ENCODE measurements at places on chromosomes 3 and 15. TPM values are rescaled to one million over a fixed set of nuclear protein-coding genes. Genes with fewer than 3 reads are reported as not detected.

GRCh38 chr3:74640211-74640610 lies 25.8 kb upstream of the CNTN3 start:
- no peak overlapping the region for H3K27ac ChIP-seq
- no peaks in the 10 kb centered on the region for H3K36me3 ChIP-seq

DNA sequence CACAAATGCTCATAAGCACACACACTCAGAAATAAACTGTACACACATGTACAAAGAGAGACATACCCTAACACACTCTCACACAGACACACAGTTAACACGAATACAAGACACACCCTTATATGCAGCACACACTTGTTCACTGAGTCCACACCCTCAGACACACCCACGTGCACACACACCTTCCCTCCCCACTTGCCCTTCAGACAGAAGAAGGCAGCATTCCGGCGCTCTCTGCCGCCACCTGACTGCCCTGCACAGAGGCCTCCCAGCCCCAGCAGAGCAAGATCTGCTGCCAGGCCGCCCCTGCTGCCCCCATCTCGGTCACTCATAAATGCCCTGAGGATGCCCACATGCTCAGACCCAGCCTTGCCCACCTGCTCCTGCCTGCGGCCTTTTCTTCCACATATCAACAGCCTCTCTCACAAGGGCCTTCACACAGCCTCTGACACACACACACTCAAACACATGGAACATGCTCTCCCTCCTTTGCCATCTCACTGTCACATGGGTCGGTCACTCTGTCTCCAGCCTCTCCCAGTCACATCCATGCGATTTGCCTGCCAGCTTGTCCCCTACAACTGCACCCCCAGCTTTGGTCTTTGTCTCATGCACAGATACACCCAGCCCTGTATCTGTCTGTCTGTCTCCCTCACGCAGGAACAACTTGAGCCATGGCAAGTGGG lies 71.1 kb downstream of the EPHB3 start:
- no peaks in the 10 kb centered on the region for H3K36me3 ChIP-seq
- DNase-seq, result no peak
- no peak overlapping the region for H3K4me3 ChIP-seq

SLC12A1 gene
- total RNA-seq, result not detected

DNA sequence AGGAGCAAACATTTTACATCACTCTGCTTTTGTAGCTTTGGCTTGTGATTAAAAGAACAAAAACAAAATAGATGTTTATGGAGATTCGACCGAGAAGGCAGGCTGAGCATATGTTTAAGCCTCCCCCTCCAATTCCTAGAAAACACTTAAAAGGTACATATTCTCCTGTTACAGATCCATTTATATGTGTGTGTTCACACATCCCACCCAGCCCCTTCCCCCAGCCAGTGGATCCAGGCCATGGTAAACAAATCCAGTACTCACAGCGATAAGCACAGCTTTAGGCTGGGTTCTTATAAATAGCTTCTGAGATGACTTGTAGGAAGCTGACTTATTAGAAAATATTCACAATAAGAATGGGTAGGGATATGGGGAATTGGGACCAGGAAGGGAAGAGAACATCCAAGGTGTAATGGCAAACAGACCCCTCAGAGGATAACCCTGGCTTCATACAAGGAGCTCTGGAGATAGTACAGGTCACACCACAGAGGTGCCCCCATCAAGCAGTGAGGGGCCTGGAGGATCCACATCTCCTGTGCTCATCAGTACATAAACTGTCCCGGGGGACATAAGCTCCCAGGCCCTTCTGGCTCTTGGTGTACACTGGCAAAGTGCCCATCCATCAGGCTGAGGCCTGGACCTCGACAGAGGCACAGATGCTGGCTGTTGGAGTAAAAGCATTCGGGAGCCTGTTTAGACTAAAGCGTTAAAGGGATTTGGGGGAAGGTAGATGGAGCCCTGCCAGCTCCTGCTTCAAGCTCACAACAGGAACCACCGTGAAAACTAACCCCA lies 70.0 kb upstream of the UBE2E1 start:
- H3K4me3 ChIP-seq, result no peak overlapping the region
- no peaks in the 10 kb centered on the region for H3K36me3 ChIP-seq
- H3K4me1 ChIP-seq, result peaks cover 26% of the 10 kb centered on the region
- DNase-seq, result no peak
- no peaks in the 10 kb centered on the region for H3K27me3 ChIP-seq

GRCh38 chr3:34277110-34277509 lies 478.7 kb downstream of the PDCD6IP start:
- no peaks in the 10 kb centered on the region for H3K4me1 ChIP-seq
- H3K27me3 ChIP-seq, result no peaks in the 10 kb centered on the region
- DNase-seq, result no peak
- H3K36me3 ChIP-seq, result no peaks in the 10 kb centered on the region
- no peak overlapping the region for H3K27ac ChIP-seq

PLAAT1 gene
- not detected for total RNA-seq

GRCh38 chr15:91376038-91376437 lies 276.0 kb downstream of the SV2B start:
- H3K4me3 ChIP-seq, result no peak overlapping the region
- no peak overlapping the region for H3K27ac ChIP-seq
- no peaks in the 10 kb centered on the region for H3K36me3 ChIP-seq
- no peaks in the 10 kb centered on the region for H3K27me3 ChIP-seq
- H3K4me1 ChIP-seq, result no peaks in the 10 kb centered on the region
- no peak for DNase-seq

DNA sequence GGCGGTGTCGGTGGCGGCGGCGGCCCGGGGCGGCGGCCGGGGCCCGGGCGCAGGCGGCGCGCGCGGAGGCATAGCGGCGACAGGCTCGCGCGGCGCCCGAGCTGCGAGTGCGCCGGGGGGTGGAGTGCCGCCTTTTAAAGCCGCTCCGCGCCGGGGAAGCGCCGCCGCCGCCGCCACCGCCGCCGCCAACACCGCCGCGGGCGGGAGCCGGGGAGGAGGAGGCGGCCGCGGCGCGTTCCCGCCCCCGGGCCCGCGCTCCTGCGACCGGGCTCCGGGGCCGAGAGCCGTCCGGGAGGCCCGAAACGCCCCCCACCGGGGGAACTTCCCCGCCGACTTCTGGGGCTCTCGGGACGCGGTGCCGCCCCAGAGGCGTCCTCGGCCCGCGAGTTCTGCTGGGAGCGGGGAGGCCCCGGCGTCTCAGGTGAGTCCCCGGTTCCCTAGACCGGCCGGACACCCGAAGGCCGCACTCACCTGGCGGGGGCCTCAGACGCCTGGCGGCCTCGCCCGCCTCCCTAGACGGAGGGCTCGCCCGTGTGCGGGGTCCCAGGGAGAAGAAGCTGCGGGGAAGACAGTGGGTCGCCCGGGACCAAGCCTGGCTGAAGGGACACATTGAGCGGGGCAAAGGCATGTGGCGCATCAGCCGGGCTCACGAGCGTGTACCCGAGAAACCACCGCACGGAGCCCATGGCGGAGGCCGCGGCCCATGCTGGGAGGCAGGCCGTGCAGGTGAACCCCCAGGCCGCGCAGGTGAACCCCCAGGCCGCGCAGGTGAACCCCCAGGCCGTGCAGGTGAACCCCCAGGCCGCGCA lies at the start of gene PCSK6:
TSS of gene PCSK6 (minus strand) at position 109 of the 809 bp plus-strand sequence. CDS start at position 72, 37 bp downstream.
- peak within 1 kb of the TSS; percentile 40 for H3K4me3 ChIP-seq
- no peak for DNase-seq
- H3K27ac ChIP-seq, result no peak within 1 kb of the TSS
- H3K36me3 ChIP-seq, result no peaks in the 10 kb centered on the region
- H3K27me3 ChIP-seq, result peaks cover 23% of the 10 kb centered on the region

- no peak overlapping the region for H3K4me3 ChIP-seq
- peak; percentile 54 for DNase-seq
- H3K27ac ChIP-seq, result peak overlapping the region; percentile 50
- no peaks in the 10 kb centered on the region for H3K27me3 ChIP-seq
- no peaks in the 10 kb centered on the region for H3K36me3 ChIP-seq
These were observed 35.2 kb downstream of the MYZAP start for GRCh38 chr15:57626713-57627440.

LRRC49 gene
- total RNA-seq, result 7.3 TPM

- H3K4me3 ChIP-seq, result peak overlapping the region; percentile 1
- H3K27ac ChIP-seq, result peak overlapping the region; percentile 31
- peaks cover 34% of the 10 kb centered on the region for H3K4me1 ChIP-seq
- H3K36me3 ChIP-seq, result no peaks in the 10 kb centered on the region
These were observed 7.4 kb upstream of the CAMP start for GRCh38 chr3:48215876-48216275.

NCEH1 gene
- 97.7 TPM for total RNA-seq

DNA sequence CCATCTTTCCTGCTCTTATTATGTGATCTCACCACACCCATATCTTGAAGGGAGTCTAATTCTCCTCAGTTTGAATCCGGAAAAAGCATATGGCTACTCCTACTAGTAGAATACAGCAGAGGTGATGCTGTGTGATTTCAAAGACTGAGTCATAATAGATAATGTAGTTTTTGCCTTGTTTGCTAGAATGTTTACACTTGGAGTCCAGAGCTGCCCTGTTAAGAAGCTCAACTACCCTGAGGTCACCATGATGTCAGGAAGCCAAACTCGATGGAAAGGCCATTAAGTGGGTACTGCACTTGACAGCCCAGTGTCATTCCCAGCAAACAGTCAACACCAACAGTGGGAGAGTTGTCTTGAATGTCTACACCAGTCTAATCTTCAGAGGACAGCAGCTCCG lies 56.9 kb downstream of the CD200R1L start:
- no peaks in the 10 kb centered on the region for H3K36me3 ChIP-seq
- DNase-seq, result no peak
- no peaks in the 10 kb centered on the region for H3K27me3 ChIP-seq
- H3K27ac ChIP-seq, result no peak overlapping the region
- H3K4me3 ChIP-seq, result no peak overlapping the region

GRCh38 chr3:173021547-173022185 lies 119.4 kb downstream of the SPATA16 start:
- no peak overlapping the region for H3K27ac ChIP-seq
- H3K36me3 ChIP-seq, result no peaks in the 10 kb centered on the region
- DNase-seq, result no peak
- H3K27me3 ChIP-seq, result no peaks in the 10 kb centered on the region
- no peak overlapping the region for H3K4me3 ChIP-seq

APPL1 gene
- total RNA-seq, result 45.5 TPM

GCNT3 gene
- total RNA-seq, result 0.68 TPM

GRCh38 chr15:78402061-78402610 lies 35.9 kb upstream of the IREB2 start:
- no peak overlapping the region for H3K27ac ChIP-seq
- H3K36me3 ChIP-seq, result no peaks in the 10 kb centered on the region
- H3K27me3 ChIP-seq, result peaks cover 9% of the 10 kb centered on the region

- H3K36me3 ChIP-seq, result no peaks in the 10 kb centered on the region
- no peak overlapping the region for H3K27ac ChIP-seq
- H3K4me3 ChIP-seq, result no peak overlapping the region
- no peak for DNase-seq
- H3K27me3 ChIP-seq, result no peaks in the 10 kb centered on the region
- no peaks in the 10 kb centered on the region for H3K4me1 ChIP-seq
These were observed 191.6 kb downstream of the SV2B start for GRCh38 chr15:91291673-91292072.

DNA sequence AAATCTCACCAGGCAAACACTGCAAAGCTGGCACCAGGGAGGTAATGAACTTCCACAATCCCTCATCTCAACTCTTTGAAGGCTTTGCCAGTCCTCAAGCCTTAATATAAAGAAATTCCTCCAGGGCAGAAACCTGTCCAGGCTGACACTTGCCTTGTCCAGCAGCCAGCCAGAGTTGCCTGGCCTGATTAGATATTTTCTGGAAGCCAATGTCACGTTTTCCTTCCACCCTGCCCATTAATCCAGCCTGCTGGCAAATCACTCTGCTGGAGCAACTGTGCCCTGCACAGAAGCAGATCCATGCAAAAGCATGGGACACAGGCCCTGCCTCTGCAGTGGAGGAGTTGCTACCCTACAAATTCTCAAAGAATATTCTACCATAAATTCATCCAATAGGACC lies 56.5 kb downstream of the HEG1 start:
- peak overlapping the region; percentile 27 for H3K27ac ChIP-seq
- H3K4me3 ChIP-seq, result no peak overlapping the region
- H3K4me1 ChIP-seq, result peaks cover 83% of the 10 kb centered on the region
- peaks cover 90% of the 10 kb centered on the region for H3K36me3 ChIP-seq
- DNase-seq, result no peak

GRCh38 chr15:38455092-38455491 lies 1.2 kb downstream of the FAM98B start:
- H3K27ac ChIP-seq, result no peak overlapping the region
- peaks cover 21% of the 10 kb centered on the region for H3K4me1 ChIP-seq
- H3K36me3 ChIP-seq, result no peaks in the 10 kb centered on the region
- H3K4me3 ChIP-seq, result peak overlapping the region; percentile 88

DNA sequence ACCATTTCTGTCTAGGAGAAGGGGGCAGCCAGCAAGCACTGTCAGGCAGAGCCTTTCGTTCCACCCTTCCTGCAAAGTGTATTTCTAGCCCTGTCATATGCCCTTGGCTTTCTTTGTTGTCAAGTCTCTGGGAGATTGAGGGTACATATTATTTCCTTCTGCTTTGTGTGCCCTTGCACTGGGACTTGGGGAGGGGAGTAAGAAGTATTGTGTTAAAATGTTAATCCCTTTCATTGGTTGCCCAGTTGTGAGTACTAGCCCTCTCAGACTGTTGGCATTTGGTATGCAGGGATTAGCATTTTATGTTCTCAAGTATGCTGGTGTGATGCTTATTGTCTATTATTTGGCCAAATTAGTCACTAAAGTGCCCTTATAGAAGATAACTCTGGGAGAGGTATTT lies 63.9 kb downstream of the RBM6 start:
- no peak overlapping the region for H3K27ac ChIP-seq
- DNase-seq, result no peak
- no peaks in the 10 kb centered on the region for H3K4me1 ChIP-seq
- H3K4me3 ChIP-seq, result no peak overlapping the region

DNA sequence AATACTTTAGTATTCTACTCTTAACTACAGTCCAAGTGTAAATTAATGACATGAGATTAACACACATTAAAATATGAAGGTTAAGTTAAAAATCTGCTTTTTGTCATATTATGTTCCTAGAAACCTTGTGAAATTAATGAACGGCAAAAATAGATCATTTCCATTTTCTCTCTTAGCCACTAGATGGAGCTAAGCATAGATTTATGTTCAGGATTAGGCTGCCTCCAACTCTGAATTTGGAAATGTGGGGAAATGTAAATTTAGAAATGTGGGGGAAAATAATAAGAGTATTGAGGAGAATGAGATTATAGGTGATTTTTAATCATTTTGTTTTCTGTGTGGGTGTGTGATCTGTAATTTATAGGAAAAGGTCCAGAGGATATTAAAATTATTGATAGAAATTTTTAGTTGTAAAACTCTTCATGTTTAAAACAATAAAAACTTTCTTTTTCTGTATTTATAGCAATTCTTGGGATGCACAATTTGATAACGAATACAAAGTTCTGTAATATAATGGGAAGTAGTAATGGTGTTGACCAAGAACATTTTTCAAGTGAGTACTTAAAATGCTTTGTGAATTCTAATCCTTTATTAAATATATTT lies 59.2 kb downstream of the TMOD3 start:
- no peak overlapping the region for H3K4me3 ChIP-seq
- no peaks in the 10 kb centered on the region for H3K27me3 ChIP-seq
- H3K27ac ChIP-seq, result no peak overlapping the region
- no peak for DNase-seq

DPPA2 gene
- not detected for total RNA-seq

LRTM1 gene
- total RNA-seq, result not detected

- H3K4me3 ChIP-seq, result no peak overlapping the region
- H3K27ac ChIP-seq, result peak overlapping the region; percentile 80
- H3K4me1 ChIP-seq, result peaks cover 33% of the 10 kb centered on the region
- DNase-seq, result peak; percentile 92
- no peaks in the 10 kb centered on the region for H3K36me3 ChIP-seq
These were observed 57.5 kb upstream of the LMCD1 start for GRCh38 chr3:8443829-8444791.

SIAH2 gene
- total RNA-seq, result 18.6 TPM

- no peak for DNase-seq
- H3K36me3 ChIP-seq, result no peaks in the 10 kb centered on the region
- H3K4me3 ChIP-seq, result no peak overlapping the region
- H3K27me3 ChIP-seq, result no peaks in the 10 kb centered on the region
- no peaks in the 10 kb centered on the region for H3K4me1 ChIP-seq
These were observed 181.0 kb upstream of the PPP2R3A start for GRCh38 chr3:135784557-135784956.

SPINK8 gene
- total RNA-seq, result not detected
